ENCODE measurements at places on chromosomes 6 and 20.
A peak's percentile ranks its signal among the peaks of the same experiment; 100 is the strongest.

GRCh38 chr6:2935566-2936291 lies 32.6 kb upstream of the SERPINB9 start:
- DNase-seq, result peak; percentile 15
- H3K36me3 ChIP-seq, result peaks cover 37% of the 10 kb centered on the region
- no peak overlapping the region for H3K4me3 ChIP-seq
- peak overlapping the region; percentile 28 for H3K27ac ChIP-seq

GRCh38 chr6:134035823-134036296 lies 16.6 kb downstream of the SLC2A12 start:
- H3K27ac ChIP-seq, result no peak overlapping the region
- H3K27me3 ChIP-seq, result peaks cover under 1% of the 10 kb centered on the region
- peaks cover 24% of the 10 kb centered on the region for H3K4me1 ChIP-seq
- DNase-seq, result no peak
- H3K36me3 ChIP-seq, result no peaks in the 10 kb centered on the region

DNA sequence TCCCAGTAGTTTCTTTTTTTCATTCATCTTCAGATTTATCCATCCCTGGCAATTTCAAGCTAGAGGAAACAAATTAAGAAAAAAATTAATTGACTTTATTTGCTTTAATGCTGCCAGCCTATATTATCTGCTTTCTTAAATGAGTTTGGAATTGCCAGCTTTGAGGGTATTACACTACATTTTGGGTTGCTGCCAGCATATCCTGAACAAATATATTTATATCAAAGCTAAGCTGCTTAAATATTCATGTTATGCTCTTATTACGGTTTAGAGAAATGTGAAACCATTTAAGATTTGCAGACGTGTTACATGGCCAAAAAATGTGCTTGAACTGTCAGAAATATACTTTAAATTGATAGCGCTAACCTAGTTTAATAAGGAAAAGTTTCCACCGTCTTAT lies 59.7 kb downstream of the GRIK2 start:
- no peaks in the 10 kb centered on the region for H3K36me3 ChIP-seq
- DNase-seq, result no peak
- no peak overlapping the region for H3K27ac ChIP-seq
- H3K4me1 ChIP-seq, result no peaks in the 10 kb centered on the region
- H3K4me3 ChIP-seq, result no peak overlapping the region

- H3K4me1 ChIP-seq, result no peaks in the 10 kb centered on the region
- H3K27me3 ChIP-seq, result peaks cover 12% of the 10 kb centered on the region
- no peak overlapping the region for H3K4me3 ChIP-seq
- H3K36me3 ChIP-seq, result no peaks in the 10 kb centered on the region
Observed at GRCh38 chr20:61964675-61965605, 100.7 kb downstream of the TAF4 start.

- H3K36me3 ChIP-seq, result peaks cover 84% of the 10 kb centered on the region
- peak overlapping the region; percentile 80 for H3K27ac ChIP-seq
- no peak overlapping the region for H3K4me3 ChIP-seq
- DNase-seq, result no peak
- H3K27me3 ChIP-seq, result no peaks in the 10 kb centered on the region
- H3K4me1 ChIP-seq, result peaks cover 62% of the 10 kb centered on the region
Observed at GRCh38 chr20:51510936-51511605, 31.4 kb downstream of the NFATC2 start.

- no peak overlapping the region for H3K4me3 ChIP-seq
- DNase-seq, result no peak
- H3K4me1 ChIP-seq, result no peaks in the 10 kb centered on the region
Observed at GRCh38 chr20:61118429-61119224, 133.4 kb upstream of the CDH4 start.

GRCh38 chr6:26156850-26157250 lies 69.6 kb downstream of the HFE start:
- peaks cover 37% of the 10 kb centered on the region for H3K36me3 ChIP-seq
- no peaks in the 10 kb centered on the region for H3K27me3 ChIP-seq
- peak; percentile 83 for DNase-seq

DNA sequence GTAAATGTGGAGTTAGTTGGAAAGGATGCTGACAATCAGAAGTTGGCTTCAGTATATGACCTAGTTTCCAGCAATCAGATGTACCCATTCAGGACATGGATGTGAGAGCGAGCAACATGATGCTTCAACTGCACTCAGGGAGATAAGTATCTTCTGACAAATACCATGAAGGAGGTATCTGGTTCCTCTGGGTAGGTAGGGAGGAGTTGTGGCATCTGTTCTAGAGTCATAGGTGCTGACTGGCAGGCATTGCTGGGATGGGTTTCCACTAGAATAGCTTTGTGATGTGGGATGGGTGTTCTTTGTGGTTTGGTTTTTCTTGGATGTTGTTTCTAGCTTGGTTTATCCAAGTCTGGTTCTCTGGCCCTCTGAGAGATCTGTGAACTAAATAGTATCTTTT lies 3.9 kb upstream of the REV3L start:
- peak overlapping the region; percentile 49 for H3K4me3 ChIP-seq
- H3K27ac ChIP-seq, result peak overlapping the region; percentile 90
- H3K36me3 ChIP-seq, result peaks cover 17% of the 10 kb centered on the region
- peak; percentile 35 for DNase-seq

DNA sequence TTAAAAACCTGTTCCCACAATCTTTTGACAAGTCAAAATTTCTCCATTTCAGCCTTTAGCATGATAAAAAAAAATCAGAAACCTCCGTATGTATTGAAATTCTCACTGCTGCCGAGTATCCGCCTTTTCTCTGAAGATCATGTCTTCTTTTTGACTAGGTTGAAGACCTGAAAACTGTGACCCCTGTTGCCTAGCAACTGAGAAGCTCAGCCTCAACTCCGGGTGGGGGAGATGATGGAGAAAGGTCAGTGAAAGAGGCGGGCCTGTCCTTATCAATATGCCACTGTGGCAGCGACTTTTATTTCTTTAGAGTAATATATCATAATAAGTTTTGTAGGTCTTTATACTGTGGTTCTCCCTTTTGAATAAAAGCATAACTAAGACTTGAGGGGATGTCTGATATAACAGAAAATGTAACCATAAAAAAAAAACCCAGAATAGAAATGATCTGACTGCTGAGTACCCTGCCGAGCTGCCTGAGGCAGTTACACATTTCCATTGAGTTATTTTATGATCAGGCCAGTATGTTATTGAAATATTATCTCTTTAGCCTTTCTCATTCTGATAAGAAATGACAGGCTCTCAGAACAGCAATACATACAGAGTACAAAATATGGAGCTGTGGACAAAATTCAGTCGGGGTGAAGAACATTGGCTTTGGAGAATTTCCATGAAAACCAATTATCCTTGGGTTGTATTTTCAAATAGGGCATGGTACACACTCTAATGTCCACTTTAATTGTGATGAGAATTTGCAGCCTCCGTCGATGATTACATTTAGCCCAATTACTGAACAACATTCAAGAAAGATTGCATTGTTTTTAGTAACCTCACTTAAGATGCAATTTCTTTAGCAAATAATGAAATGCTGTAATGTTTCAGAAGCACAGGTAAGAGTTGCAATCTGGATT lies 136.7 kb upstream of the EEF1E1 start:
- H3K27ac ChIP-seq, result no peak overlapping the region
- no peak for DNase-seq
- no peak overlapping the region for H3K4me3 ChIP-seq
- no peaks in the 10 kb centered on the region for H3K36me3 ChIP-seq

GRCh38 chr20:59775687-59776055 lies 157.8 kb downstream of the SYCP2 start:
- H3K27me3 ChIP-seq, result no peaks in the 10 kb centered on the region
- no peak overlapping the region for H3K27ac ChIP-seq
- H3K4me1 ChIP-seq, result no peaks in the 10 kb centered on the region
- no peak overlapping the region for H3K4me3 ChIP-seq
- no peak for DNase-seq

- H3K4me3 ChIP-seq, result peak overlapping the region; percentile 100
- H3K27me3 ChIP-seq, result no peaks in the 10 kb centered on the region
Observed at GRCh38 chr20:49276961-49277785, 684 bp downstream of the ZNFX1 start.

GRCh38 chr6:158041788-158042187 lies 60.1 kb downstream of the SYNJ2 start:
- no peak overlapping the region for H3K4me3 ChIP-seq
- H3K27ac ChIP-seq, result no peak overlapping the region
- DNase-seq, result no peak
- no peaks in the 10 kb centered on the region for H3K27me3 ChIP-seq

- no peaks in the 10 kb centered on the region for H3K36me3 ChIP-seq
- no peak overlapping the region for H3K4me3 ChIP-seq
- H3K27ac ChIP-seq, result no peak overlapping the region
- H3K27me3 ChIP-seq, result peaks cover 5% of the 10 kb centered on the region
- no peaks in the 10 kb centered on the region for H3K4me1 ChIP-seq
- no peak for DNase-seq
Observed at GRCh38 chr6:156762547-156762946, 14.6 kb upstream of the ARID1B start.

DNA sequence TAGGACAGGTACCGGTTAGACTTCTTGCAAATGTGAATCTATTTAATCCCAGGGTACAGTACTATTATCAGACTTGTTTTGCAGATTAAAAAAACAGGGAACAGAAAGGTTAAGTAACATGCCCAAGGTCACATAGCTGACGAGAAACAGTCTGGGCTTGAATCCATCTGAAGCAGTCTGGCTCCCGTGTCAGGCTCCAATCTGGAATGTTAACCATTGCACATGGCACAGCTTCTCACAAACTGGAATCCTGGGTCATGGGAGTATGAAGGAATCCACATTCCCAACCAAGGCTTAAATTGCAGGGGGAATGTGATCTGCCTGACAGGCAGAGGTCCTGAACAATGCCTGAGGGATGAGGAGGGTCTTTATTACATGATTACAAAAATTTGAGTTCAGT lies 187.5 kb upstream of the SPTLC3 start:
- no peaks in the 10 kb centered on the region for H3K4me1 ChIP-seq
- no peaks in the 10 kb centered on the region for H3K36me3 ChIP-seq
- H3K27me3 ChIP-seq, result no peaks in the 10 kb centered on the region

- no peaks in the 10 kb centered on the region for H3K27me3 ChIP-seq
- H3K4me3 ChIP-seq, result no peak overlapping the region
- peaks cover 7% of the 10 kb centered on the region for H3K36me3 ChIP-seq
Observed at GRCh38 chr20:58403272-58403671, 14.2 kb downstream of the VAPB start.

GRCh38 chr20:35598476-35598875 lies 17.2 kb upstream of the SPAG4 start:
- peaks cover 59% of the 10 kb centered on the region for H3K27me3 ChIP-seq
- H3K4me3 ChIP-seq, result no peak overlapping the region
- no peak for DNase-seq
- H3K4me1 ChIP-seq, result peaks cover 8% of the 10 kb centered on the region

Data from activated CD4-positive, alpha-beta memory T cell treated with anti-CD3 and anti-CD28 coated beads, Interleukin-2, amount 10 ng/mL, durations not matched to agents 7 days and 5 days (primary cell).